Left lung (tissue), 14 donors: ENCODE measurements at places on chromosomes 11 and 22.

DNA sequence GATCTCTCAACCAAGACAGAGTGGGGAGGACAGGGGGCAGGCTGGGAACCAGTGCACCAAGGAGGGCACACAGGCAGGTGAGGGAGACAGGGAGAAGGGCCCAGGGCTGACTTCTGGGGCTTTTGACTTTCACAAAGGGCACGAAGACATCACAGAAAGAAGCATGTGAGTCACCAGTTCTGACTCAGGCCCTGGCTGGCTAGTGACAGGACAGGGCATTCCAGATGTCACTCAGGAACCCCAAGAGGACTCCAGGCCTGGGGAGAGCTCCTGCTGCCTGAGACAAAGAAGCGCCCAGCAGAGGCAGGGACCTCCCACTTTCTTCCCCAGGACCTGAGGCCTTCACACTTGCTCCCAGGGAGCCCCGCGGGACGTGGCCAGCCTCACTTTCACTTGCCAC is 497.2 kb downstream of the BUD13 start:
- no peak for DNase-seq

DNA sequence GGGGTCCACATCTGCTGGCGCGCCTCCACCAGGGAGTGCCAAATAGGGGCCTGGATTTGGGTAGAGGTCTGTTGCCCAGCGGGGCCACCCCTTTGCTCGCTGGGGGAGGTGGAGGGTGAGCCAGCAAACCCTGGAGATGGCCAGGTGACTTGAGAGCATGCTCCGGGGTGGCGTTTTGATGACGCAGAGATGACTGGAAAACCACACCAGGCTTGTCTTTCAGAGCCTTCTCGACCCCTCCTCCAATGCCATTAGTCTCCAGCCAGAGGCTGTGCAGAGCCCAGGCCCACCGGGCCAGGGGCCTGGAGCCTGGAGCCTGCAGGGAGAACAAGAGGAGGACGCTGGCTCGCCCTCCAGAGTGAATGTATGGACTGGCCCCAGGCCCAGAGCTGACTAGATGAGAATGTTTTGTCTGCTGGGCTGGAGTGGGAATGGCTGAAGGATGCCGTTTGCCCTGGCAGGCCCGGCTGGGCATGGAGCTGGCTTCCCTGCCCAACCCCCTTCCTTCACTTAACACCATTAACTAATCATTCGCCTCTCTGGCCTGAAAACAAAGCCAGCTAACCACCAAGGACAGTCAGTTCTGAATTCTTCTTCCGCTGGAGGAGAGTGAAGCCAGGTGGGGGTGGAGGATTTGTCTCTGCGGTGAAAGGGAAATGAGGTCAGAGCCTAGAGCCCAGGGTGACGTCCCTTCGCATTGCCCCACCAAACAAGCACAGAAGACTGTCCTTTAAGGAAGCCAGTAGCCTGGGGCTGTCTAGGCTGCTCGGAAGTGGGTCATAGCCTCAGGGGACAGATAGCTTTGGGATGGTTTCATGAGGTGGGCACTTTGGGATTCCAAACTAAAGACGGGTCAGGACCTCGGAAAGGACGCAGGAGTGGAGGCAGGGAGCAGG is 1.6 kb upstream of the MCAM start:
- DNase-seq, result no peak

GRCh38 chr22:28172892-28173670 is 254.0 kb upstream of the PITPNB start:
- no peak for DNase-seq

DNA sequence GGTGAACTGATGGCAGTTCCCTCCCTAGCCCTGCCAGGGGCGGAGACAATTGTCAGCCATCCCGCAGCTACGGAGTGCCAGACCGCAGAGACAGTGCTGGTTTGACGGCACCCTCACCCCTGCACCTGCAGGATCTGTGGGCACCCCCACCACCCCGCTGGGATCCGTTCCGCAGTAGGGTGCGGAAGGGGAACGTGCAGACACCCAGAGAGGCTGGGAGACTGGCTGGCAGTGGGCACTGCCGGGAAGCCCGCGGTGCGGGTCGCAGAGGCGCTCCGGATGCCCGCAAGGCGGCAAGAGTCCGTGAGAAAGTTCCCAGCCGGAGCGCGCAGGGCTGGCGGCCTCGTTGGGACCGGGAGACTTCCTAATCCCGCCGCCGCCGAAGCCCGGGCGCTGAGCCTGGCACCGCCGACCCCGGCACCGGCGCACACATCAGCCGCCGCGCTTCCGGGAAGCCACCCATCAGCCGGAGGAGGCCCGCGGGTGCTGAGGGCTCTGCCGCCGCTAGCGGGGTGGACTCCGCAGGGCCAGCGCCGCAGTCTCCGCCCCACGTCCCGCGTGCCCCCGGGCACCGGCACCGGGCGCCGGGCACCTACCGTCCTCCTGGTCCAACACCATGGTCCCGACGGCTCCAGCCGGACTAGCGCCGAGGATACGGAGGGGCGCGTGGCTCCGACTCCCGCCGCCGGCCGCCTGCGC is 4.3 kb upstream of the LMO1 start:
- DNase-seq, result no peak

- DNase-seq, result peak; percentile 32
Observed at GRCh38 chr22:23893121-23893944, 850 bp upstream of the MIF start.

GRCh38 chr22:37320726-37321677 is 38.7 kb downstream of the CYTH4 start:
- no peak for DNase-seq

- peak; percentile 64 for DNase-seq
Observed at GRCh38 chr11:78000193-78000592, 5.7 kb upstream of the INTS4 start.

DNA sequence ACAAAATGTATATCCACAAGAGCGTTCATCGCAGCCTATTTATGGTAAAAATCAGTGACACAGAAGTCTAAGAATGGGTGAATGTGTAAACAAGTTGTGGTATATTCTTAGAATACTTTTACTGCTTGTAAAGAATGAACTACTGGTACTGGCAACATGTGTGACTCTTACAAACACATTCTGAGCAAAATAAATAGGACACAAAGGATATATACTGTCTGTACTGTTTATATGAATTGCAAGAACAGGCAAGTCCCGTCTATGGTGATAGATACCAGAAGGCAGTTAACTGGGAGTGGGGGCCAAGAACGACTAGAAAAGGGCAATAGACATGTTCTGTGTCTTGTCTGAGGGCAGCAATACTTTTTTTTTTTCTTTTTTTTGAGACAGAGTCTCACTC is 112.6 kb downstream of the TBC1D22A start:
- no peak for DNase-seq

- peak; percentile 81 for DNase-seq
Observed at GRCh38 chr11:124115782-124116616, 749 bp downstream of the VWA5A start.

- DNase-seq, result no peak
Observed at GRCh38 chr11:122040464-122040863, 75.6 kb downstream of the BLID start.

- no peak for DNase-seq
Observed at GRCh38 chr22:47625013-47625385, 862.5 kb downstream of the TBC1D22A start.

- DNase-seq, result peak; percentile 60
Observed at GRCh38 chr11:118913411-118914125, 12.2 kb downstream of the BCL9L start.

- DNase-seq, result no peak
Observed at GRCh38 chr11:77596626-77597025, 6.9 kb downstream of the AQP11 start.

- DNase-seq, result no peak
Observed at GRCh38 chr22:23533328-23533762, 46.7 kb downstream of the IGLL1 start.

DNA sequence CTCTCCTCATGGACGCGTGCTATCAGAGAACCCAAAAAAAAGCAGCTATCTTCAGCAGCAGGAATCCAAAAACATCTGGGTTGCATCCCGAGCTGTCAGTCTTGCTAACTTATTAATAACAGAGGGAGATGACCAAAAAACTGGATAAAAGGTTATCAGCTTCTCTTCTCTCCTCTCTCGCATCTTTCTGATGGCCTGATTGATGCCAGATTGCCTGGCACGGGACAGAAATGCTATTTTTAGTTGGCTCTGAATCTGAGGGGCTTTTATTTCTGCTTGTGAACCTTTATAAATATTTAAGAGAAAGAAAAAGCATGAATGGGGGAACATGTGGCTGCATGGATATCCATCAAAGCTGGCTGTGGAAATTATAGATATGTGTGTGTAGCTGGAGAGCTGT is 230.3 kb downstream of the ETS1 start:
- DNase-seq, result no peak

DNA sequence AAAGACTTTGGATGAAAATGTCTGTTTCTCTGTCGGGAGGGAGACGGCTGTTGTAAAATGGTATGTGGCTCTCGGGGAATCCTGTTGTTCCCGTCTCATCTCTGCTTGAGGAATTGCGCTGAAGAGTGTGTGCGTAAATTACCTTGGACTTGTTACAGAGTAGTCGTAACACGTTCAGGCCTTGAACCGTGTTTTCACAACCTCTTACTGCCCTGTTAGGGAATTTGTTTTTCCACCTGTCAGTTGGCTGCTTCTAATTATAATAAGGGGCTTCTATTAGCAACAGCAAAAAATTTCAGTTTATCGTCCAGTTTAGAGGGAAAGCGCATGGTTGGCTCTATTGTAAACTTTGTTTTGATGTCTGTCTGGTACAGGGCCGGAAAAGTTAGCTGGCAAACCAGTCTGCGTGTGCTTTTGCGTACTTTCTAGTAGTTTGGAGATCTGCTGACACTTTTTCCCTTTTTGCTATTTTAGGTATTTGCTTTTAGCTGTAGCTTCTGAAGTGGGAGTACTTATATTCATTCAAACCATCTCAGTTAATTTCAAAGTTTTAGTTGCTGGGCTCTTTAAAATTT is 1.5 kb downstream of the HIPK3 start:
- DNase-seq, result no peak

GRCh38 chr22:49838771-49839717 is 11.4 kb upstream of the BRD1 start:
- DNase-seq, result no peak

DNA sequence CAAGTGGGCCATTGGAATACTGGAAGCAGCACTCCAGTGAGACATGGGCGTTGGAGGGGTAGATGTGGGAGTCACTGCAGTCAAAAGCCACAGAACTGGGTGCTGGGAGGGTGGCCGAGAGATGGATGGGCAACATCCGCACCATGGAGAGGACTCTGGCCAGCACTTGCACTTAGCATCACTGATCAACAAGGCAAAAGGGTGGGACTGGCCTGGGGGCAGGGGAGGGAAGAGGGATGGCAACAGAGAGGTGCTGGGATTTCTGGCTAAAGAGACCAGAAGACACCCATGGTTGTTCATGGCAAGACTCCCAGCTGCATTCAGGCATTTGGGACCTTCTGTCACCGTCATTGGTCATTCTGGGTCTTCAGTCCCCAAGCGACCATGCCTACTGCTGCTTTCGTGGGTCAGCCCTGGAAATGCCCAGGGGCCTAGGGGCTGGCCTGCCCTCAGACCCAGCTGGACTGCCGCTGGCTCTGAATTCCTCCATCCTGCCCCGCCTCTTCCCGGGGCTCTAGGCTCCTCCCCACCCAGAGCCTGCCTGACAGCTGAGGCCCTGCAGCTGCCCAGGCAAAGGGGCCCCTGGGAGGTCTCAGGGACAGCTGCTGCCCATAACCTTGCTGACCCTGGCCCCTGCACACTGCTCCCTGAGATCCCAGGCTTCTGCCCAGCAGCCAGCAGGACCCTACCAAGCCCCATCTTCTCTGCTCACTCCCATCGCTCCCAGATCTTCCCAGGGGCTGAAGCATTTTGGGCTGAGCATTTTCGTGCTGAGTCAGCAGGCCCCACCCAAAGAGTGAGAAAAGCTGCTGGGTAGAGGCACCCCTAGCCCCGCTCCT is 13.0 kb upstream of the CDC42EP2 start:
- DNase-seq, result no peak

DNA sequence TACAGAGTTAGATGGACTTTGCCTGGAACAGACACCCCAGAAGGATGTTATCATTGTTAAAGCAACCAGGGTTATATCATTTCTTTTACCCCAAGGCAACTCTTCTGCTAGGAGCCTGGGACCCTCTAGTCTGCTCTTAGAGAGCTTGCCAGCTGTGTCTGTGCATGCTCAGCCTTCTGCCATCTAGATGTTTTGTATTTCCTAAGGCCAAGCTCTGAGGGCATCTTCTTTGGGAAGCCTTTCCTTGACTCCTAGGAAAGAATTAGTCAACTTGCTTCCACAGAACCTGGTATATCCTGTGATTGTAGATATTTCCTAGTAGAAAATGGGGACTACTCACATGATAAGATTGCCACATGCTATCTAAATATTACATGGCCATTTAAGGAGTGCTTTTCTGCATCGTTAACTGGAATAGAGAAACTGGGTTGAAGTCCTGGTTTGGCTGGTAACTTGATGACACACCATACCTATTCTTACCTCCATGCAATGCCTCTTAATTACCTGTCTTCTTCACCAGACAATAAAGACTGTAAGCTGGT is 87.6 kb downstream of the STIM1 start:
- DNase-seq, result no peak

GRCh38 chr11:6354651-6355485 is 34.6 kb upstream of the CAVIN3 start:
- no peak for DNase-seq
